ENCODE measurements at places on chromosomes 12 and 14.

- peak; percentile 95 for DNase-seq
These were observed 210.1 kb upstream of the EEA1 start for GRCh38 chr12:93139028-93139665.

GRCh38 chr12:113855998-113856397, 110.1 kb downstream of the RBM19 start:
- DNase-seq: no peak

- no peak for DNase-seq
These were observed 41.3 kb upstream of the CMKLR1 start for GRCh38 chr12:108380382-108380781.

DNA sequence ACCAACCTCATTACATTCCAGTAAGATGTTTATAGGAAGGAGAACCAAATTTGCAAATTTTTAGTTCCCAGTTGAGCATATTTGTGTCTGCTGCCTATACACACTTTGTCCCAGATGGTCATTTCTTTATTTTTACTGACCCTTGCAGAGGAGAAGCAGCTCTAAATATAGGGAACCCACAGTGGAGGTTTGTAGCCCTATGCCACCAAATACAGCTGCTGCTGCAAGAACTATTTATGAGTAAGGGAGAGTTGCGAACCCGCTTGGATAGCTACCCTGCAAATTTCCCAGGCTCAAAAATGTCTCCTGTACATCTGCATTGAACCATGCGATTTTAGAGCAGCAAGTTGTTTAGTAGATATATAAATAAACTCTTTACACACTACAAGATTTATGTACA, 48.2 kb downstream of the NAV3 start:
- no peak for DNase-seq

DNA sequence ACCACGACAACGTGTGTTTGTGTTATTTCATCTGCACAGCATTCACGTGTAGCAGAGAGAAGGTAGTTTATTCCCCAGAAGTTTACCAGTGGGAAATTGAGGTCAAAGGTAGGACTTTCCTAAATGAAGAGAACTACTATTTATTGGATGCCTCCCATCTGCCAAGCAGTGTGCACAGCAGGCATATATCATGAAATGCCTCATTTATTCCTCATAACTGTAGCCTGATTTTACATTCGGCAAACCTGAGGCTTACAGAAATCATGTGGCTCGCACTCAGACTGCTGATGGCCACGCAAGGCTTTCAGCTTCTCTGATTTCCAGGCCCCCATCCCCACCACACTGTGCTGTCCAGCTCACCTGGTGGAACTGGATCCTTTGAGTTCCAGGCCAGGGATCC, 33.5 kb downstream of the NTF3 start:
- no peak for DNase-seq

- peak; percentile 8 for DNase-seq
These were observed 340.3 kb upstream of the RGS6 start for GRCh38 chr14:71591929-71592328.

DNA sequence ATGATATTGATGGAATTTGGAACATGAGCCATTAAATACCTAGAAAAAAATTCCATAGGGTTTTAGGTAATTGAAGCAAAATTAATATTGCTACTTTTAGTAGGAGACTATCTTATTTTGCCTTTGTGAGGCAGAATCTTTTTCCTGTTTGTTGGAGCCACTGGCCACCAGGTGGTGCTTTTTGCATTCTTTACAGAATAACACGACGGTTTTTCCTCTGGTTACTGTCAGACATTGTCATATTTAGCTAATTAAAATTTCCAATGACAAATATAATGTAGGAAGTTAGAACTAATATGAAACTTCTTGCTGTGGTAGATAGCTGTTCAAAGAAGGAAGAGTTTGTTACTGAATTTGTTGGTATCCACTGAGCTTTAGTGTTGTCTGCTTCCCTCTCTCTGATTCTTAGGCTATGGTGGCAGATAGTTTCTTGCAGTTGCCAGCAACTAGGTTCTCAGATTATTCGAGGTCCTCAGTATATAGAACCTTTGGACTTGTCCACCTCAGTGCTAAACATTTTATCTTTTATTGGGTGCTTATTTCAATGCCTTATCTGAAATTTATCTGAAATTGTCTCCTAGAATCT, 25.7 kb downstream of the RAB21 start:
- DNase-seq: no peak

- no peak for DNase-seq
These were observed 19.4 kb downstream of the RAP1B start for GRCh38 chr12:68630050-68630449.

- no peak for DNase-seq
These were observed 19.5 kb downstream of the GPR68 start for GRCh38 chr14:91225025-91225424.

DNA sequence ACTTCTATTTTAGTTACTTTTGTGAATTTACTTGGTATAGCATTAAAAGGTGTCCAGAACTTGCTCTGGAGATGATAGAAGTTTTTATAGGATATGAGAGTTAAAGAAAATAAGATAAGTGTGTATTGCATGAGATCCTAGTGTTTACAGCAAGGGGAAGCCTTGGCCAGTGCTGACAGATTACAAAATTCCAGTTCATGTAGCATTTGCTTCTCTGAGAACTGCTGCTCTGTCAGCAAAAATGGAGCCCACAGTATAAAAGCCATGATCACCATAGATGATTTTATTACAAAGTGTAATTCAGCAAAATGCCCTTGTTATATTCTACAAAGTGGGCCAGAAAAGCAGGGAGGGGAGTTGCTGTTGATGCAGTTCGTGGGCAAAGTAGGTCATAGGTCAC, 40.0 kb upstream of the ATF1 start:
- no peak for DNase-seq

GRCh38 chr14:57578801-57579200, 85.1 kb upstream of the CCDC198 start:
- DNase-seq: no peak

GRCh38 chr14:83463500-83464098, 1929.9 kb upstream of the SEL1L start:
- peak; percentile 12 for DNase-seq

DNA sequence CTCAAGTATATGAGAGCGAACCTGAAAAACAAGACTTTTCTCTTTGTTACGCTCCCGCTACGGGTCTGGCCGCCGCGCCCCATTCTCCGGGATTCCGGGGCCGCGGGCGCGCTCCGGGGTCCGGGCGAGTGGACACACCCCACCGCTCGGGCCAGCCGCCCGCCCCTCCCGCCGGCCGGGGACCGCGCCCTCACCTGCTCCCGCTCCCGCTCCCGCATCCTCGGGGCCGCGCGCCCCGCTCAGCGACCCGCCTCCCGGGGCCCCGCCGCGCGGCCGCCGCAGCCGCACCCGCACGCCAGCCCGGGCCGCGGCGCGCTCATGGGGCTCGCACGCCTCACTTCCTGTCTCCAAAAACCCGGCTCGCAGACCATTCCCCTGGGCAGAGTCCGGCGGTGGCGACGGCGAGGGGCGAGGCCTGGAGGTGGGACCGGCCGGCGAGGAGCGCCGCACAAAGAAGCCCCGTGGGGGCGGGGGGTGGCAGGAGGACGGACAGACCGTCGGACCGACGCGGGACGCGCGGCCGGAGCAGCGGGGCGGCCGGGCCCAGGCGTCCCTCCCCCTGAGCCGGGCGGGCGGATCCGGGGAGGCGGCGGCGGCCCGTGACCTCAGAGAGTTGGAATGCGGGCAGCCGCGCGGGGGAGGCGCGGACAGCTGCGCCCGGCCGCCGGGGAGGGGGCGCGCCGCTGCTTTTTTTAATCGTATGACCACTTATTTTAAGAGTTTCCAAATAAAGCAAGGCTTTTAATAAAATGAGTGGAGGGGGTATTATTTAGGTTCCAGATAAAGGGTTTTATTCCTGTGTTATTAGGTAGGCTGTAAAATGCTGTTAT, at the start of gene PTPN21:
Gene PTPN21 (minus strand): TSS at position 551 of the 830 bp plus-strand sequence. CDS start 4,590 bp downstream, outside the sequence.
- DNase-seq: no peak

DNA sequence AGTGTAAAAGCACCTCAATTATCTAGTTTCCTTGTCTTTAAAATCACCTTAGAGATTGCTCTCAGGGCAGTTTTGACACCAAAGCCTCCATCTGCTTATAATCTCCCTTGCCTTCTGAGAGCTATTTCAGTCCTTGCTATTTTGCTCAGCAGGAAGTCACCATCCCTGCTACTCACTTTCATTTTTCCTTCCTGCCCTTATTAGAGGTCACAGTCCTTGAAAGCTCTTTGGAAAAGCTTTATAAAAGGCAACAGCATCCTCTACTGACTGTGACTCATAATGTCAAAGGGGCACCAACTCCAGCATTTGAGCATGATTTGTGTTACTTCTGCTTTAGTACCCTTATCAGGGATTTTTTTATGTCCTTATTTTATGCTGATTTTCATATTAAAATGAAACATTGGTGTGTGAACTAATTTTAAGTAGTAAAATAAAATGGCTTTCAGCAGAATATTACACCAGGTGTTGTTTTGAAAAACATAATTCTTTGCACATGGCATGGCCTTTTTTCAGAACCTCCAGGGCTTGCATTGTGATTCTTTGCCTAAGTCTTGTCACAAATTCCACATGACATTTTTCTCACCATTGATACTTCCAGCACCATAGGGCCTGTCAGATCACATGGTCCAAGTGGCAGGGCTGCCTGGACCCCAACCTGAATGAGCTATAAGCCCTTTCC, 213.0 kb downstream of the ADAMTS20 start:
- peak; percentile 72 for DNase-seq

GRCh38 chr14:95006479-95006878, 150.8 kb downstream of the DICER1 start:
- no peak for DNase-seq

GRCh38 chr12:121579190-121579791, 1.5 kb downstream of the KDM2B start:
- DNase-seq: no peak

DNA sequence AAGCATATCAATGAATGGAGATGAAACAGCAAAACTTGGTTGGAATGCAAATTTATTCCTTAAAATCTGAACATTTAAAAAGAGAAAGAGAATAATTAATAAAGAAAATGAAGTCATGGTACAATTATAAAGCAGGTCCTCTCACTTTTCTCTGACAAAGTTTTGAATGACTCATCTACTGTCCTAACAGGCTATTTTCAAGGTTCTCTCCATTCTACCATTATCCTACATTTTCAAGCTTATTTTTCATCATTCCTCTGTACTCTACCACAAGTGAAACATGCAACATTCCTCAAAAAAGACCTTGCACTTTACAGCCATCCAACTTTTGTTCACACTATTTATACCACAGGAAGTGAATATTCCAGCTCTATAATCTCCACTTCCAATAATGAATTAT, 36.9 kb upstream of the AP4S1 start:
- DNase-seq: no peak

- no peak for DNase-seq
These were observed 73.8 kb upstream of the FZD10 start for GRCh38 chr12:130088504-130088903.

DNA sequence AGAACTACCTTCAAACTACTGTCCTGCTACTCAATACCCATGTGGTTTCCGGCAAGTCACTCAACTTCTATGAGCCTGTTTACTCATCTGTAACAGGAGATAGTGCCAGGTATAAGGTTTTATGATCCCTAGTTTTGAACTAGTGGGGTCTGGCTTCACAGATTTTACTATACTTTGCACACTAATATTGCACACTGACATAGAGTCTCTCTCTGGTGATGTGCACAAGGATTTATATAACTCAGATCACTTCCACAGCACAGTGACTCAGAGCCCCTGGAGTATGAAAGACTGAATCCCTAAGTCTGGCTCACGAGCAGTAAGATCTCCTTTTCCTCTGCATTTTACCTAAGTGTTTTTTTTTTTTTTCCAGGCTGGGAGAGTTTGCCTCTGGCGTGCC, 69.7 kb upstream of the SLC38A2 start:
- no peak for DNase-seq

DNA sequence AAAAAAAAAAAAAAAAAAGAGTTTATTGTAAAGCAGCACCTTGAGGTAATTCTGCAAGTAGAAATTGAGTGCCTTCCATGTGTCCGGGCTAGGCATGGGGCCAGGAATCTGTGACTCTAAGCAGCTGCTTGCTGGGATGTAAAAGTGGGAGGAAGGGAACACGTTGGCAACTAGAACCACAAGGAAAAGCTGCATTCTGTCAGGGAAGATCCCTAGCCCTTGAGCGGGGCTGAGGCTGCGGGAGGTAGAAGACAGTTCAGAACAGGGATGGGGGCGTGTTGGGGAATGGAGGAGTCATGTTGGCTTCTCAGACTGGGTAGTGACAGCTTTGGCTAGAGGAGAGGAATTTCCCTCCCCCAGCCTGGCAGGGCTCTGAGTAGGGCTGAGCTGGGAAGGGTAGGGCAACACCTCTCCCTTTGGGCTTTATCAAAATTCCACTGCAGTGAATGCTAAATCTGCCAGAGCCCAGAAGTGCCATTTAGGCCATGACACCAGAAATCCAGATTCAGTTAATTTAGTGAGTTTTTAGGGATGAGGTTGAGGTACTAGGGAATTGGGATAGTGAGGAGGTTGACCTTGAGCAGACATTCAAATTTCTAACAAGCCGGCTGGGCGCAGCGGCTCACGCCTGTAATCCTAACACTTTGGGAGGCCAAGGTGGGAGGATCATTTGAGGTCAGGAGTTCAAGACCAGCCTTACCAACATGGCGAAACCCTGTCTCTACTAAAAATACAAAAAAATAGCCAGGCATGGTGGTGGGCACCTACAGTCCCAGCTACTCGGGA, 3.4 kb upstream of the TRAFD1 start:
- DNase-seq: no peak

DNA sequence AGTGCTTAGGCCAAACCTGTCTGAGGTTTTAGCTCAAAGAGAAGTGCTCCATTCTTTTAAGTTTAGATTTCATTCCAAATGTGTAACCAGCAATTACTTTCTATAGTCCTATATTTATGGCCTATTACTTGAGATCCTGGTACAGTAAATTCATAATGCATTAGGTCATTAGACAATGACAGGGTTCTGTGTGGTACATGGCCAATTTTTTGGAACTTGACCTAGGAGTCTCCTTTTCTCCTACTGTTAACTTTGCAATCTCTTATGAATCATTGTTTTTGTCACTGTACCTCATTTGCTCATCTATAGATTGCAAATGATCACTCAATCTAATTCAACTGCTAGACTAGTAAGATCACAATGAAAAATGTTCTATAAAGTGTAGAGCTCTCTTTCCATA, 136.7 kb downstream of the PDE3A start:
- DNase-seq: no peak

DNA sequence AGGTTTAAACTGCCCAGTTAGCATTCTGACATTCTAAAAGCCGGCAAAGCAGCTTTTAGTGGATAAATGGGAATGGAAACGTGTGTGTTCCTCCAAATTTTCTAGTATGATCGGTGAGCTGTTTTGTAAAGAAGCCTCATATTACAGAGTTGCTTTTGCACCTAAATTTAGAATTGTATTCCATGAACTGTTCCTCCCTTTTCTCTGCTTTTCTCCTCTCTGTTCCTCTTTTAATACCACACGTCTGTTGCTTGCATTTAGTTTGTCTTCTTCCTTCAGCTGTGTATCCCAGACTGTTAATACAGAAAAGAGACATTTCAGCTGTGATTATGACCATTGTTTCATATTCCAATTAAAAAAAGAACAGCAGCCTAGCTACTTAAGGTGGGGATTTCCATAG, 10.7 kb downstream of the DYRK2 start:
- no peak for DNase-seq

GRCh38 chr12:49553512-49554088, 14.3 kb downstream of the MCRS1 start:
- DNase-seq: no peak

GRCh38 chr14:56844406-56845002, 34.2 kb upstream of the OTX2 start:
- DNase-seq: no peak
